ENCODE measurements at places on chromosomes 13 and 19.
A peak's percentile ranks its signal among the peaks of the same experiment; 100 is the strongest.

- no peak for DNase-seq
These were observed 12.3 kb upstream of the CADM4 start for GRCh38 chr19:43651758-43652545.

DNA sequence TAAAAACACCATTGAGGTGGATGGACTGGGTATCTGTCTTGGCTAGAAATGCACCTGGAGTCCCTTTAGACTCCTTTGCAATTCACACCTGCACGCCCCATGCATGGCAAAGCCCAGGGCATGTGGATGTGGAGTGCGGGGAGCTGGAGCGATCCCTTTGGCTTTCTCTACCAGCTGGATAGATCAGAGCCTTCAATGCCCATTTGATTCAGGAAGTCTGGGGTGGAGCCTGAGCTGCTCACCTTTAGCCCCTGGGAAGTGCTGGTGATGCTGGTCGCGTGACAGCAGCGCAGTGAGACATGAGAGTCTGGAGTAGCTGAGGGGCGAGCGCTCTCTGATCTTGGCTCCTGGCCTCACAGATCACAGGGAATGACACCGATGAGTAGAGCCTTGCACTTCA is 4.8 kb upstream of the ZNF536 start:
- DNase-seq: no peak

- DNase-seq: no peak
These were observed 3.6 kb upstream of the CEACAM3 start for GRCh38 chr19:41792513-41793413.

DNA sequence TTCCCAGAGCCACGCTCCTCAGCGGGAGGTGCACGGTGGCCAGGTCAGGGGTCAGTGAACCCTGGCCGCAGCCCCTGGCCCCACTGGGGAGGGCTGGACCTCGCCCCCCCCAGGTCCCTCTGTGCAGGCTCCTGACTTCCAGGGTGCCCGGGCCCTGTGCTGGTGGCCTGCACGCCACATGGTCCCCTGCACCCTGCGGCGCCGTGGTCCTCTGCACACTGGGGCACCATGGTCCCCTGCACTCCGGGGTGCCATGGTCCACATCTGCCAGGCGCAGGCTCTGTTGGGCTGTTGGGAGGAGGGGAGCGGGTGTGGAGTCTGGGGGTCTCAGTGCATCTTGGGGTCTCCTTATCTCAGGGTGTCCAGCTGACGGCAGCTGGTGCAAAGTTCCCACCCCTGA is 23.3 kb upstream of the TMEM255B start:
- DNase-seq: no peak

- no peak for DNase-seq
These were observed 272.6 kb downstream of the EFNB2 start for GRCh38 chr13:106262886-106263285.

GRCh38 chr19:5364674-5365073 is 24.1 kb upstream of the PTPRS start:
- DNase-seq: no peak

DNA sequence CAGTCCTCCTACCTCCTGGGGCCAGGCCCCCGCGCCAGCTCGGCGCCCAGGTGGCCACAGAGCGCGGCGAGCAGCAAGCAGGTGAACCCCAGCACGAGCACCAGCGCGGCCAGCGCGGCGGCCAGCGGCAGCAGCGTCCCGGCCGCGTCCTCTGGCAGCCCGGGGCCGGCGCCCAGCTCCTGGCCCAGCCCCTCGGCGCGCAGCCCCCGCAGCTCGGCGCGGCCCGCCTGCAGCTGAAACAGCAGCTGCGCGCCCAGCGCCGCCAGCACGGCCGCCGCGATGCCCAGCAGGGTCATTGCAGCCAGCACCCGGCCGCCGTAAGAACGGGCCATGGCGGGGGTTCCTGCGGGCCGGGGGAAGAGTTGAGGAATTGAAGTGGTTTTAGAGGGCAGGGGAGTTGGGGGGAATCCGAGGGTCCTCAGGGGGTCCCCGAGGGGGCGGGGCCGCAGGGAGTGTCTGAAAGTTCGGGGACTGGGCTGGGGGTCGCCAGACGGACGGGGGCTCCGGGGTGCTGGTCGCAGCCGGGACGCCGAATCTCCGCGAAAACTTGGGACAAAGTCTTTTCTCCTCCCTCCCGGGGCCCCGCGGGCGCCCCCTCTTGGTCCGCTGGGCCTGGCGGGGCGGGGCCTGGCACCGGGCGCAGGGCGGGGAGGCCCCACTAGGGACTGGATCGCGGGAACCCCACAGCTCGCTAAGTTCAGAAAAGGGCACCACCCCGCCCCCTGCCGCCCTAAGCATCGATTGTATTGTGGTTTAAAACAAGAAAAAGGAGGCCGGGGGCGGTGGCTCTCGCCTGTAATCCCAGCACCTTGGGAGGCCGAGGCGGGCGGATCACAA is at the start of gene TMEM221:
TMEM221 (minus strand) TSS at position 538 of the 837 bp plus-strand sequence; CDS start at position 332, 206 bp downstream.
- DNase-seq: no peak

- no peak for DNase-seq
These were observed 46.4 kb downstream of the RUBCNL start for GRCh38 chr13:46340631-46341111.

GRCh38 chr13:98223741-98224140 is 46.7 kb upstream of the RNF113B start:
- DNase-seq: no peak

- DNase-seq: no peak
These were observed 50.4 kb upstream of the CYP4F8 start for GRCh38 chr19:15564534-15565168.

DNA sequence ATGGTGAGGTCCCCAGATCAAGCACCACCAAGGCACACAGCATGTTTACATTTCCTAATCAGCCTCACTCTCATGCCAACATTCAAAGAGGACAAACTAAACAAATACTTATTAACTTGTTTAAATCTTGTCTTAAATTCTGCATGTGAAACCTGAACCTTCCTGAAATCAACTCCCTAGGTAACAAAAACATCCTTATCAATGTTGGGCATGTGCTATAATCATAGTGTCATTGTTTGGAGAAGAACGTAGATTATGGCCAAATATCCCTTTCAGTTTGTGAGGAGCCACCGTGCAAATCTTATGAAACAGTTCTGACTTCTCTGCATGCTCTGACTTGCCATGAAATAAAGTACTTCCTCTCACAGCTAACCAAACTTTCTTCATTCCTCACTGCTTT is 123.8 kb downstream of the NDFIP2 start:
- DNase-seq: no peak

DNA sequence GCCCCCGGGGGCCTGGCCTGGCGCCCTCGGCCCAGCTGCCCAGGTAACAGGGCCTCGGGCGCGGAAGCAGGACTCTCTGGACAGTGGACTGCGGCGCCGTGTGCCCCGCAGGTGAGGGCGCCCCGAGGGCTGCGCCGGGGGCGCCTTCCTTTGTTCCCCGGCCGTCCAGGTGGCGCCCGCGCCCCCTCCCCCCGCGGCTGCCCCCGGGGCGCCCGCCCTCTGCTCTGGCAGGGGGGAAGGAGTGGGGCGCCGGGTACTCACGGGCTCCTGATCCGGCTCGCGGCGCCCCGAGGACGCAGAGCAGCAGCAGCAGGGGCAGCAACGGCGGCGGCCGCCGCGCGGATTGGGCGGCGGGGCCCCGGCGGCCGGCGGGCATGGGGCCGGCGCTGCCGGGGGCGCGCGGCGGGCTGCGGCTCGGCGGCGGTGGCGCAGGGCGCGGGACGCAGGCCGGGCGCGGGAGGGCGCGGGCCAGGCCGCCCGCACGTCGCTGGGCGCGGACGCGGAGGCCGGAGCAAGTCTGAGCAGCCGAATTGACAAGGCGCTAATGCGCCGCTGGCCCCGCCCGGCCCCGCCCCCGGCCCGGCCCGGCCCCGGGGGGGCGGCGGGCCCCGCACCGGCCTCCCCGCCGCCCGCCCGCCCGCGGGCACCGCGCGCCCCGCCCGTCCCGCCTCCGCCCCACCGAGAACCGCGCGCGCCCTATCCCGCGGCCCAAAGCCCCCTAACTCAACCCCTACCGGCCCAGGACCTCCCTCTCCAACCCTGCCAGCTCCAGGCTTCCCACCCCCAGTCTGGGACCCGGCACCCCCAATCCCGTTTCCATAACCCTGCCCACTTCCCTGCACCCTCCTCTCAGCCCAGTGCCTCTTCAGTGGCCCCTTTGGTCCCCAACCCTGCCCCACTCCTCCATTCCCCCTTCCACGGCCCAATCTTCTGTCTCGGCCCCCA is at the start of gene CRLF1:
CRLF1 (minus strand) TSS at position 519 of the 945 bp plus-strand sequence; CDS start at position 376, 143 bp downstream.
- DNase-seq: no peak

DNA sequence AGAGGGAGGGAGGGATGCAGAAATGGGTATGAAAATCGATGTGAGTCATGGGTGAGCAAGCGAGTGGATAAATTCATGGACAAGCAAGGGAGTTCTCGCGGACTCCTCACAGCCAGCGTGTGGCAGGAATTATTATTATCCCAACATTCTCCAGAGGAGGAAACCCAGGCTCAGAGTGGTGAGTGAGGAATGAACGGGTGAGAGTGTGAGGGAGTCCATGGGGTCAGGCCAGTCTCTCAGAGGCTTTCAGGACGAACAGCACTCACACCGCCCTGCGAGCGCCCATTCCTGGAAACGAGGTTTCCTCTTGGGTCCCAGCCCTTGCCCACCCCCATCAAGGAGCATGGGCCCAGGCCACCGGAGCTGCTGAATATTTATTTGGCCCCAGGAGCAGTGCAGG is 6.3 kb upstream of the DNAAF3 start:
- DNase-seq: no peak

DNA sequence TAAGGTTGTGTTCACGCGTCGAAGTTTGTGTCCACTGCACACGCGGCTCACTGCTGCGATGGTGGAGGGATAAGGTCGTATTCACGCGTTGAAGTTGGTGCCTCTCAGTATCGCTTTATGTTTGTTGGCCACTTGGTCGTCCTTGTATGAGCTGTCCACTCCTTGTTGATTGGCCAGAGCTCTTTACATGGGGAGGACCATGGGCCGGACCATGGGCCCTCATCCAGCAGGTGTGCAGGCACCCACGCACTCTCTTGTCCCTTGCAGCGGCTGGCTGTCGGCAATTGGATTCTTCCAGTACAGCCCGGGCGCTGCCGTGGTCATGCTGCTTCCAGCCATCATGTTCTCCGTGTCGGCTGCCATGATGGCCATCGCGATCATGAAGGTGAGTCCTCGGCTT is 17.6 kb downstream of the ADAT3 start:
- DNase-seq: no peak

GRCh38 chr13:34107806-34108205 is 289.9 kb downstream of the RFC3 start:
- peak; percentile 9 for DNase-seq

DNA sequence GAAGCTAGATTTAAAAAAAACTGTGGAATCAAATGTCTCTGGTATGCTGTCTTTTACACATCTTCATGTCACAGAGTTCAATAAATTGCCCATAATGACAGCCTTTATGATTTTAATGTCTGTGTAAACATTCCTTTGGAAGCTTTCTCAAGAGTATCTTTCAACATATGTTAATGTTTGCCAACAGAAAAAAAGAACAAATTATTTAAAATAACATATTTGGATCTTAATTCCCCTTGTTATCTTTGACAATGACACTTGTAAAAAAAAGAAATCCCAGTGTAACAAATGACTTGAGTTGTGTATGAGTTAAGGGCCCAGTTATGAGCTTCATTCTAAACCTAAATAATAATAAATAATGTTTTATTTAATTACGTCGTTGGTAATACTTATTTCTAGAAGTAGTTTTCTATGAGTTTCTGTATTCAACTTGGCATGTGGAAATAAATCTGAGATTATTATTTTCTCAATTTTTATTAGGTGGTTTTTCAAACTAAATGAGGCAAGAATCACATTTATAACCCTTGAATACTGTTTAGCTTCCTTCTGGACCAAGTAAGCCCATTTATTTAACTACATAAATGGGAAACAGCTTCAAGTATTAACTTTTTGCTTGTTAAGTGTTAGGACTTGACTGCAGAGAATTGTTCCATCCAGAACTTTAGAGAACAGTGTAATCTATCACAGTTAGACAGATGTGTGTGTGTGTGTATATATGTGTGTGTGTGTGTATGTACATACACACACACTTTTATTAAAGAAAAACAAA is 182.1 kb downstream of the POSTN start:
- peak; percentile 62 for DNase-seq

- DNase-seq: no peak
These were observed 192.2 kb downstream of the STK24 start for GRCh38 chr13:98384739-98385138.

DNA sequence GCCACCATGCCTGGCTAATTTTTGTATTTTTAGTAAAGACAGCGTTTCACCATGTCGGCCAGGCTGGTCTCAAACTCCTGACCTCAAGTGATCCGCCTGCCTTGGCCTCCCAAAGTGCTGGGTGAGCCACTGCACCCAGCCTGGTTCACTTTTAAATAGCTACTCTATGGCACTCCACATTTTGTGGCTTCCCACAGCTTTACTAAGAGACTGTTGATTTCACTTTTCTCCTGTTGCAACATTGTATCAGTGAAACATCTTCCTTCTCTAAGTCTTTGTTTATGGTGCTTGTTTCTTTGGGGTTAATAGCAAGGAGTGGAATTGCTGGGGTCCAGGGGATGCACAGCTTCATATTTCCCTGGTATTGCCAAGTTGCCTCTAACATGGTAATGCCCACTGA is 12.3 kb downstream of the TMEM38A start:
- DNase-seq: no peak

DNA sequence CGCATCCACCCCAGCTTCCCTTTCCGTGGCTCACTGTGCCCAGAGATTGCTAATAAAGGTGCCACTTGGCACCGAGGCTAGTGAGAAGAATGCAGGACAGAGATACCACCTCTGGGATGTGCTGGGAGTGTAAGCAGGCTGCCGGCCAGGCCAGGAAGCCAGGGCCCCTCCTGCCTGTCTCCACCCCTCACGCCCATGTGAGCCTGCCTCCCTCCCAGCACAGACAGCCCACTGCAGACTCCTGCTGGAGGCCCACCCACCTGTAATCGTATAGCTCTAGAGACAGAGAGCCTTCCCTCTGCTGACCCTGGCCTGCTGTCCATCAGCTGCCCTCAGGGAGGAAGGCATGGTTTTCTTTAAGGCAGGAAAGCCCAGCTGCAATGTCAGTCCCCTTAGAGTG is 13.9 kb downstream of the VSTM2B start:
- DNase-seq: no peak

DNA sequence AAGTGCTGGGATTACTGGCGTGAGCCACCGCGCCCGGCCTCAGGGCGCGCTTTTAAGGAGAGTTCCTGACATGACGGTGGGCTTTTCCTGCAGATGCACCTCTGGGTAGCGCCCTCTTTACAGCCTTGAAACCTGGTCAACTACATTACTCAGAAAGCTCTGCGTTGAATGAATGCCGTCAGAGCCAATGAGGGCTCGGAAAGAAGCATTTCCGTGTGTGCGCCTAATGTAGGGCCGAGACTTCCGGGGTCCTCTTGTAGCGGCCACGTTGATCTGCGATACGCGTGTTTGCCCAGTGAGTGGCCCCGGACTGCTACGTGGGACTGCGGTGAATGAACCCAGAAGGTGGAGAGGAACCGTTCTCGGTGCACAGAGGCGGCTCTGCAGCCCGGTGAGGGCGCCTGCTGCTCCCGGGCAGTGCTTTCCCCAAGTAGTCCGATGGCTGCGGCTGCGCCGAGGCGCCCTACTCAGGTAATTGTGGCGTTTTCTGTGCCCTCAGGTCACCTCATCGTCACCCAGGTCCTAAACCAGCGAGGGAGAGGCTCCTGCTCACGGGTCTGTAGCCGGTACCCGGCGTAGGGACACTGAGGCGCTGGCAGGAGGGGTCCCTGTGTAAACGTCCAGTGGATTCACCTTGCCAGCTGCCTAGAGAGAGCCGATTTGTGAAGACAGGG is 4.9 kb upstream of the ZNF552 start:
- peak; percentile 79 for DNase-seq

- DNase-seq: no peak
These were observed 10.4 kb downstream of the MAP2K2 start for GRCh38 chr19:4113398-4114088.
